RWPE1 (cell line): ENCODE measurements at places on chromosomes 13 and 19.

DNA sequence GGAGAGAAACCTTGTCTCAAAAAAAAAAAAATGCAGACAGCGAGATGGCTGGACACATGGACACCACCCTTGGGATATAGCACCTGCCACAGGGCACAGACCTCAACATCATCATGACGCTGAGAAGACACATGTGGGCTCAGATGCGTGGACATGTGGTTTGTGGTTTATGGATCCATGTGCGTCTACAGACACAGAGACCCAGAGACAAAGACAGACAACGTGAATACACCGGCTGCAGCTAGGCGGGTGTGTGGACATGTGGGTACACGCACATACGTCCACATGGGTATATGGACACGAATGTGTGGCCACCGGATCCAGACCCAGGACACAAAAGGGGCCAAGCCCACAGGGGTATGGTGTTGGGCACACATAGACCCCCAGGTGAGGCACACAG lies 1.3 kb downstream of the TNFSF14 start:
- no peak for DNase-seq

DNA sequence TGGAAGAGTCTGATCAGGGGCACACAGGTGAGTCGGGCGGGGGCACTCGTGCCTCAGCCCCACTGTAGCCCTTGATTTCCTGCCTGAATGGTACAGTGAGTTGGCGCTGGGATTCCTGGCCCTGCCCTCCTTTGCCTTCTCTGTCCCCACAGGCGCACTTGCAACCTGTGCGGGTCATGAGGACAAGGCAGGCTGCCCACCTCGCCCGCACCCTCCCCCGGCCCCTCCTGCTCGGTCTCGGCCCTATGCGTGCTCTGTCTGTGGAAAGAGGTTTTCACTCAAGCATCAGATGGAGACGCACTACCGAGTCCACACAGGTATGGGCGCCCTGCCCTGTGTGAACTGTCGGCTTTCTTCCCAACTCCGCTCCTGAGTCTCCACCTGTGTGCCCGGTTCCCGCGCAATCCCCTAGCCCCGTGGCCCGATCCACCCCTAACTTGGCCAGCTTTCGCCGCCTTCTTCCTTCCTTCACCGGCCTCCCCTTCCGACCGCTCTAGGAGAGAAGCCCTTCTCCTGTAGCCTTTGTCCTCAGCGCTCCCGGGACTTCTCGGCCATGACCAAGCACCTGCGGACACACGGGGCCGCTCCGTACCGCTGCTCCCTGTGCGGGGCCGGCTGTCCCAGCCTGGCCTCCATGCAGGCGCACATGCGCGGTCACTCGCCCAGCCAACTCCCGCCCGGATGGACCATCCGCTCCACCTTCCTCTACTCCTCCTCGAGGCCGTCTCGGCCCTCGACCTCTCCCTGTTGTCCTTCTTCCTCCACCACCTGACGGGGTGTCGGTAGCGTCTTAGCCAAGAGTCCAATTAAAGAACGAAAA lies 1.6 kb upstream of the KMT2B start:
- peak; percentile 46 for DNase-seq

GRCh38 chr19:45499196-45500180 lies 1.2 kb downstream of the PPM1N start:
- no peak for DNase-seq

DNA sequence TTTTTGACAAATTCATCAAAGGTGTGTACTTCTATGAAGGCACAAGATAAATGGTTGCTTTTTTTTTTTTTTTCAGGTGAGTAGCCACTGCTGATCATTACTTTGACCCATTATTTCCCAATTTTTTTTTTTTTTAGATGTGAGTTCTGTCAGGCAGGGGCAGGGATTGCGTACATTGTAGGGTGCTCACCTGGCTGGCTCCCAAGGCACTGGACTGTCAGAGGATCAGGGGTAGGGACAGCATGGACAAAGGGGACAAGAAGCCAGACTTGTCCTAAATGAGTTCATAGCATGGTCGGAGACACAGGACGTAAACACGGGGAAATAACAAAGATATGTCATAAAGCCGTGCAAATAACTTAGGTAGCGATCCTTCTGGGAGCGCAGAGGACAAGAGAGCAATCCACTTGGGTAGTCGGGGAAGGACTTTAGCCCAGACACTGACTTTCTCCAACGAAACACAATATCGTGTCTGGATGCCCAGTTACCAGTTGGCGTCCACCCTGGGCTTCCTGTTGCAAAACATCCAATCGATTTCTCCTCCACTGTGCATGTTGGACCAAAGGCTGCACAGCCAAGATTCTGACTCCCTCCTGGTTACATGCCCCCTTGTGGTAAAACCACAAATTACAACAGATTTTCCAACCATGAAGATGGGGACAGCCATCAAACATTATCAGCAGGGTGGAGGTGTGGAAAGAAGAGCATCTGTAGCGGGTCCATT lies 27.5 kb upstream of the KATNAL1 start:
- no peak for DNase-seq

- peak; percentile 4 for DNase-seq
These were observed 1.5 kb upstream of the TRPC4 start for GRCh38 chr13:37870895-37871550.

DNA sequence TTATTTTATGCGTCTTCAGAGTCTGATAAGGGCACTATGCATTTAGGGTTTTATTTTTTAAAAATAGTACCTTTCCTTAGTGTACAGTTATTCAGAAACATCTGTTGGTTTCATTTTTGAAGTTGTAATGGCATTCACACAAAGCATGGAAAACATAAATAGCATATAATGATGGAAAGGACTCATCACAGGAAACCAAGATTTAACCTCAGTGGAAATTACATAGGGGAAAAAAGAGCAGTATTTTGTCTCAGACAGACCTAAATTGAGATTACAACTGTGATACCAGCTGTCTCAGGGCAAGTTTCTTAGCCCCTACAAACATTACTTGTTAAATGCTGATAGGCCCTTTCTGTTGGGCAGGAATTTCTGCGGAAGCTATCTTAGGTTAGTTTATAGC lies 57.2 kb downstream of the NHLRC3 start:
- DNase-seq = no peak

- no peak for DNase-seq
These were observed 54.9 kb upstream of the SACS start for GRCh38 chr13:23488442-23488841.

- DNase-seq = no peak
These were observed 27.2 kb downstream of the MYH14 start for GRCh38 chr19:50230379-50231351.

DNA sequence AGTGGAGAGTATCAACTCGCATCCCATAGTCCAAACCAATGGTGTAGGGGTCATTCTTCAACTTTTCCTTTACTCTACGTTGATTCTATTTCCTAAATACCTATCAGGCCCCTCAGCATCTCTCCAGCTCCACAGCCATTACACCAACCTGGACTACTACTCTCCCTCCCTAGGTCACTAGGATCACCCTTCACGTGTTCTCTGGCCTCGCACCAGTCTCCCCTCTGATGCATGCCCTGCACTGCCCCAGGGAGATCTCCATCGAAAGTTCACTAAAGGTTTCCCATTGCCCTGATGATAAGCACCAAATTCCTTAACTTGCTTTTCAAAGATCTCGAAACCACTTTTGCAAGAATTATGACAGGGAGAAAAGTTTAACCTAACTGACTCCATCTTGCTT lies 421.5 kb downstream of the TSHZ3 start:
- no peak for DNase-seq

GRCh38 chr13:26557051-26557392 lies 461 bp upstream of the WASF3 start:
- no peak for DNase-seq

DNA sequence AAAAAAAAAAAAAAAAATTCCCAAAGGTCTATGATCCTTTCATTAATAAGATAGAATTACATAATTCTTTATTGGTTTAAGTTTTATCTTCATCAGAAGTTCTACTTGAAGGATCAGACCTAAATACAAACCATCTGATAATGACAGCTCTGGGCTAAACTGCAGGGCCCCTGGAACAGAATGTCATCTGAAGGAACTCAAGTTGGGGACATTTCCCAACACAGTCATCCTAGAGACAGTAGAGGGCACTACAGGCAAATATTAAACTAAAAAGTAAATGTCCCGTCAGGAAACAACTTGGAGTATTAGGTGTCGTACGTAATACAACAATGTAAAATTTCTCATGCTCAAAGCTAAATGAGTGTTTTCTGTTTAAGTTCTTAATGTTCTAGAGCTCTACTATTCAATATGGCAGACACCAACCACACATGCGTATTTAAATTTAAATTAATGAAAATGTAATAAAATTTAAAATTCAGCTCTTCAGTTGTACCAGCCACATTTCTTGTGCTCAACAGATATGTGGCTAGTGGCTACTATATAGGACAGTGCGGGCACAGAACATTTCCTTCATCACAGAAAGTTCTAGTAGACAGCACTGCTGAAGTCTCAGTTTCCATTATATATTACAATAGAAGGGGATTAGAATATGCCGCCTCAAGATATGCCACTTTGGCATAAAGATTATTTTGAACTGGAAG lies 21.8 kb upstream of the NAXD start:
- DNase-seq = peak; percentile 48

DNA sequence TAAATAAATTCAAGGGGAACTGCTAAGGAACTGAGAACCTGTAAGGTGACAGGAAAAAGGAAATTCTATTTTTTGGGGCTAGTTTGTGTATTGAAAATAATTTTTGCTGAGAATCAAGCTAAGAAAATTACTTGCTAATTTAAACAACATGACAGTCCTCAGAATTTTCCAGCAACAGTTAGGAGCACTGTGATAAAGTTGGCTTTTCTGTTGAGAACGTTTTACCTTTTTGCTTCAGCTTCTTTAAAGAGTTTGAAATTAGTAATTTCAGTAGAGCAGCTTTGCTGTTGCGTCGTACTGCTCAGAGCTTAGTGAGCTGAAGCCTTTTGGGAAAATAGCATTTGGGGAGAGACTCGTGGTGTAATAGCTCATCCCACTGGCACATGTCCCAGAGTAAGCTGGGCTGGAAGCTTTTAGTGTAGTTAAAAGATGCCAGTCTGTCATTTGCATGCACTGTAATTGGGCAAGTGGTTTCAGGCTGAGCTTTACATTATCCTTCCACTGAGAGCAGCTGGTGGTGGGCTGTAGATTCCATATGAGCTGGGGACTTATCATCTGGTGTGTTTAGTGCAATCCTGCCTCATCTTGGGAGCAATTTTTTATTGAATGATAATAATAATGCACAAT lies 69.8 kb downstream of the LRCH1 start:
- DNase-seq = no peak

- DNase-seq = peak; percentile 61
These were observed 2.9 kb downstream of the CEBPG start for GRCh38 chr19:33376423-33376822.

GRCh38 chr13:113411216-113412023 lies 41.9 kb downstream of the ADPRHL1 start:
- peak; percentile 27 for DNase-seq

DNA sequence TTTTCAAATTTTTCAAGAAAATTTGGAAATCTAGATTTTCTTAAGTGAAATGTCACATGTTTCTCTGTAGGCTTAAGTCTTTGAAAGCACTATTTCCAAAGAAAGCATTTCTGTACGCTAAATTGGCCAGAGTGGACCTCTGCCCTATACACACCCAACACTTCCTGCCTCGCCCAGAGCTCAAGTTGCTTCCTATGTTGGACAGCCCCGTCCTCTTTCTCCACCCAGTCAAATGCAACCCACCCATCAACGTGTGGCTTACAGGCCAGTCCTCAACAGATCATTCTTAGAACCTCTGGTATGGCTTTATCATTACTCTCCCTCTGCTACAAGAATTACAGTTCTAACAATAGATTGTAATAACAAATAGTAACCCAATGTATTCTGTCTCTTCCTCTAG lies 24.2 kb downstream of the KLF12 start:
- DNase-seq = no peak

DNA sequence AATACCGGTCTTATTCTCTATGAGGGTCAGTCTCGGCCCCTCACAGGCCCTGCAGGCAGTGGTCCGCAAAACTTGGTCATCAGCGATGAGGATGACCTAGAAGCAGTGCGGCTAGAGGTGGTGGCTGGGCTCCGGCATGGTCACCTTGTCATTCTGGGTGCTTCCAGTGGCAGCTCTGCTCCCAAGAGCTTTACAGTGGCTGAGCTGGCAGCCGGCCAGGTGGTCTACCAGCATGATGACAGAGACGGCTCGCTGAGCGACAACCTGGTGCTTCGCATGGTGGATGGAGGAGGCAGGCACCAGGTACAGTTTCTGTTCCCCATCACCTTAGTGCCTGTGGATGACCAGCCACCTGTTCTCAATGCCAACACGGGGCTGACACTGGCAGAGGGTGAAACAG lies 1.8 kb downstream of the FREM2 start:
- no peak for DNase-seq
